ENCODE measurements at places on chromosomes 6 and 20.

DNA sequence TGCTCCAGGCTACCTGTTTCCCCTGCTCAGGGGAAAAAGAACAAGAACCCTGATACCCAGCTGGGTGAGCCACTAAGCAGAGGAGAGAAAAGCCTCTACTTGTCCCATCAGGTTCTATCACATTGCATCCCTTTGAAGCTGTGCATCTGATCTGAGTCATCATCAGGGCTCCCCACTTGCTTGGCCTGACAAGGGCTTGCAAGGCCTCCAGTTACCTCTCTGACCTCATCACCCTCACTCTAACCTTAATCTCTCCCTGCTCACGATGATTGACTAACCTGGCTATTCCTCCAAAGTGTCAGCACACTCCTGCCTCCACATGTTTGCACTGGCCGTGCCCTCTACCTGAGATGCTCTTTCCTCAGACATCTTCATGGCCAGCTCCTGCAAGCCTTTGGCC lies 309.5 kb upstream of the CHD6 start:
- no peak for DNase-seq

DNA sequence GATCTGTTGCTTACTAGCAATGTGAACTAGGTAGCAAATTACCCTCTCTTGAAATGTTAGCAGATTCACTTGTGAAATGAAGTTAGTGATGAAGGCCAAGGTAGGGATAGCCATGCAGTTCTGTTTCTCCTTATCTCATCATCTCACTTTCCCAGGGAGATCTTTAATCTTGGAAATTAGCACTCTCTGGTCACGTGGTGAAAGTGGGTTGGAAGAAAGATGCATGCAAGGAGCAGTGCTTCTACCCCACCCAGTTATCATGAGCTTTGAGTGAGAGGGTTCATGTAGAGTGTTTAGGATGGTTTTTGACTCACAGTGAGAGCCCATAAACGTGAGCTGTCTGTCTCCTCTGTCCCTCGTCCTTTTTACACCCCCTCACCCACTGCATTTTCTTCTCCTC lies 346.3 kb downstream of the QKI start:
- no peak for DNase-seq

- no peak for DNase-seq
Measured at GRCh38 chr20:7728338-7728737, 211.9 kb downstream of the HAO1 start.

- DNase-seq, result no peak
Measured at GRCh38 chr6:20205722-20206161, 6.5 kb downstream of the MBOAT1 start.

- DNase-seq, result no peak
Measured at GRCh38 chr20:16219182-16219581, 354.1 kb downstream of the KIF16B start.

- no peak for DNase-seq
Measured at GRCh38 chr6:121435444-121436069, at the start of gene GJA1. Gene GJA1, plus strand, starts transcription at chr6:121435646. Its CDS starts 11,202 bp downstream, at chr6:121446848.

DNA sequence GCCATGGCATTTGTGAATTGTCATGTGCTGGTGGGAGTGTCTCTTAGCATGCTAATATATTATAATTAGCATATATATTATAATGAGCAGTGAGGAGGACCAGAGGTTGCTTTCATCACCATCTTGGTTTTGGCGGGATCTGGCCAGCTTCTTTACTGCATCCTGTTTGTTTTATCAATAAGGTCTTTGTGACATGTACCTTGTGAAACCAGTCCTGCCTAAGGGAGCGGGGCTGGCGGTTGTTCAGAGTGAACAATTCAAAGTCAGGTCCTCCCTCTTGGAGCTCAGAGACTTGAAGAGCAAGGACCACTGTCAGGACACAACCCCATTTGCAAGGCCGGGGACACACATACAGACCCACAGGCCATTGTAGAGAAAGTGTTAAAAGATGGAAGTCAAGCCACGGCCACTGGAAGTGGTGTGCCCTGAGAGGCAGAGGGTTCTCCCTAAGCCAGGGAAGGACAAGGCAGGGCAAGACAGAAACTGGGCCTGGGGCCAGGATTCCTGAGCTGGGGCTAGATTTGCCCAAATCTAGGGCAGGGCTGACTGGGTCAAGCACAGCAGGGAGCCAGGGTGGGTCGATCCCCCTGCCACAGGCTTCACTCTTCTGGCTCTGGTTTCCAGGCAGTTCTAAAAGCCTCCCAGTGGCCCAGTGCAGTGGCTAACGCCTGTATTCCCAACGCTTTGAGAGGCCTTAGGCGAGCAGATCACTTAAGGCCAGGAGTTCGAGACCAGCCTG lies 14.2 kb downstream of the SLC52A3 start:
- DNase-seq, result no peak

- no peak for DNase-seq
Measured at GRCh38 chr20:10721137-10721896, 47.5 kb upstream of the JAG1 start.

DNA sequence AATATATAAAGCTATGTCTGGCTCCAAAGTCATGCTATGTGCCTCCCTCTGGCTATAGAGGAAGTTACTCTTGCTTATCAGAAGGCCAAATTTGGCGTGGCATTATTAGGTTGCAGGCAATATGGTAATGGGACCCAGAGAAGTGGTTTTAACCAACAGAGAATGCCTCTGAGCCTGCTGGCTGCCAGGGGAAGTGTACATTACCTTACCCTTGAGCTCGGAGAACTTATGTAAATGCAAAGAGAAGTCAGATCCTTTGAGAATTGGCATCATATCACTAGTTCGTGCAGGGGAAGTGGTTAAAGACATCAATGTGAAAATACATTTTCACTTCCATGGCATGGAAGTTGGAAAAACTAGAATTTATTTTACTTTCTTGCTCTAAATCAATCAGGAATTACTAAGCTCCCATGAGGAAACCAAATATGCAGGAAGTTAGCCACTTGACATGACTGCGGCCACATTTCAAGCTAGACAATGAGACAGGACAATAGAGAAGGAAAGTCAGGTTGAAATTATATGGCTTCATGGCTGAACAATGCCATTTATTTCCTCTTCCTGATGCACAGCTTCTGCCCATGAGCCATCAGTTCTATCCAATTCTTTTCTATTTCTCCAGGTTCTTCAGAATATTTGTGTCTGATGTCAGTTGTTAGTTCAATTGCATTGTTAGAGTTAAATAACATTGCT lies 134.0 kb upstream of the PHACTR1 start:
- DNase-seq, result no peak

DNA sequence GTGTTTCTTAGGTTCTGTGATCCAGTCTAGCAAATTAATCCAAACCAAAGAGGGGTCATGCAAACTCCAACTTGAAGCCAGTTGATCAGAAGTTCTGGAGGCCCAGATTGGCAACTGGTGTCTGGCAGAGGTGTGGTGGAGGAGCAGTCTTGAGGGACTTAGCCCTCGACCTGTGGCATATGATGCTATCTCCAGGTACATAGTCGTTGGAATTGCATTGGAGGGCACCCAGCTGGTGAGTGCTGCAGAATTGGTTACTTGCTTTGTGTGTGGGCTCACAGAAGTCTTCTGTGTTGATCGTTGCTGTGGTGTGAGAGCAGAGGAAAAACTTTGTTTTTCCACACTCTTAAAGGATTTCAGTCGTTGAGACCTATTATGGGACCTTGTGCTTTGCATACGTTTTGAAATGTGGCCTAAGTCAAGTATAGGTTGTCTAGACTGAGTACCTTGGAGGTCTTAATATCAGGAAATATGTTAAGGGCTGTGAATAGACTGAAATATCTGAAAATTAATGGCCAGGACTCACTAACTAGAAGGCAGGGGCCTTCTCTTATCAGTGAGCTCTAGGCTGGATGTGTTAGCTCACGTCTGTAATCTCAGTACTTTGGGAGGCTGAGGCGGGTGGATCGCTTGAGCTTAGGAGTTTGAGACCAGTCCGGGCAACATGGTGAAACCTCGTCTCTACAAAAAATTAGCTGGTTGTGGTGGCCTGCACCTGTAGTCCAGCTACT lies 7.8 kb downstream of the PANK2 start:
- DNase-seq, result no peak

GRCh38 chr6:17268114-17268513 lies 13.0 kb upstream of the RBM24 start:
- no peak for DNase-seq

- DNase-seq, result no peak
Measured at GRCh38 chr6:108655806-108656651, 95.3 kb downstream of the FOXO3 start.
